ENCODE measurements at places on chromosomes 5 and 9.

GRCh38 chr9:93576258-93577077 lies at the start of gene PHF2:
PHF2 (plus strand) TSS chr9:93576584; CDS start chr9:93576774, 190 bp downstream.
- DNase-seq = peak; percentile 48

GRCh38 chr9:17761984-17762676 lies 183.3 kb downstream of the SH3GL2 start:
- DNase-seq = no peak

DNA sequence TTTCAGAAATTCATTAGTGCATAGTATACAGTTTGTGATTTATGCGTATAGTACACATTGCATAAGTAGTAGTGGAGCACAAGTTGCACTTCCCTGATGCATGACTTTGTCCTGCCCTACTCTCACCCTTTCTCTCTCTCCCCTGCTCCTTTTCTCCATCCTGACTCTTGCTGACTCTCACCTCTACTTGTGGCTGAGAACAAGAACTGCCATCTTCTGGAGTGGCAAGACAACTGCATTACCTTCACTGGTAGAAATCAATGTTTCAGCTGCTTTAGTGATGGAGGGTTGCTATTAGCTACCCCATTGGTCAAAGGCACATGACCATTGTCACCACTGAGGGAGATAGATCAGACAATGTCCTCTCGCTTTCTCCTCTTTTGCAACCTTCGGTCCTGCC lies 26.9 kb downstream of the SPEF2 start:
- no peak for DNase-seq

DNA sequence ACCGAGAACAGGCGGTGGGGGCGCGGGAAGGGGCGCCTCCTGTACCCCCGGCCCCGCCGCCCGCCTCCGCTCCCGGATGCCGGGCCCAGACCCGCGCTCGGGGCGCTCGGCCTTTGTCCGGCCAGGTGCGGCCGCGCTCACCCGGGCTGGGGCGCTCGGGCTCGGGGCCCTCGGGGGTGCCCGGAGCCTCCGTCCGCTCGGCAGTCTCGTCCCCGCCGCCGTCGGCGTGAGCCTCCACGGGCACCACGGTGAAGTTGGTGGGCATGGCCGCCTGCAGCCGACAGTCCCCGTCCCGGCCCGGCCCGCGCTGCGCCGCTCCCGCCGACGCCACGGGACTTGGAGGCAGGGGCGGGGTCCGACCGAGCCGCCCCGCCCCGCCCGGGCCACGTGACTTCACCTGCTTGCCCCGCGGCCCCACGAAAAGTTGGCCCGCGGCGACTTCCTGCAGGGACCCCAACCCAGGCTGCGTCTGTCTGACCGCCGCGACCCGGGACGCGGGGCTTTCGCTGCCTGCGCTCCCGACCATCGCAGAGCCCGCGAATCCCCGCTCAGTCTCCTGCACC lies at the start of gene SLC12A7:
SLC12A7 (minus strand) TSS at position 337 of the 563 bp plus-strand sequence; CDS start at position 265, 72 bp downstream.
- DNase-seq = peak; percentile 50

GRCh38 chr5:168318240-168318639 lies 26.8 kb downstream of the WWC1 start:
- DNase-seq = no peak

DNA sequence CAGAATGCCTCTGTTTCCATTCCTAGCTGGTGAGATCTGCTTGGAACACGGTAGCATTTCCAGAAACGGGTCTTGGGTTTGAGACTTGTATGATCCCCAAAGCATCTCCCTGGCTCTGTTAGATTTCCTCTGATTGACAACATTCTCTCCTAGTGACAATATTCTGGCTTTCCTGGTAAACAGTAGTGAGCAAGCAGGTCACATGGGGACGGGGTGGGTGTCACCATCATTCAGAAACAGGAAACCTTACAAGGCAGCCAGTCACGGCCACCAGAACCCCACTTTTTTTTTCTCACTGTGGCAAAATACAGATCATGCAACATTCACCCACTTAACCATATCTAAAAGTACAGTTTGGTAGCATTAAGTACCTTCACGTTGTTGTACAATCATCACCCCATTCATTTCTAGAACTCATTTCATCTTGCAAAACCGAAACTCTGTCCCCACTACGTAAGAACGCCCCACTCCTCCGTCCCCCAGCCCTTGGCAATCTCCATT lies 90.1 kb upstream of the LMX1B start:
- peak; percentile 57 for DNase-seq

GRCh38 chr5:110027527-110028322 lies 338.0 kb downstream of the MAN2A1 start:
- no peak for DNase-seq

- DNase-seq = no peak
Observed at GRCh38 chr9:2151171-2151570, 136.0 kb downstream of the SMARCA2 start.

GRCh38 chr5:147081311-147081764 lies 153.5 kb upstream of the STK32A start:
- DNase-seq = no peak

GRCh38 chr9:12819436-12820185 lies 44.8 kb downstream of the LURAP1L start:
- no peak for DNase-seq

DNA sequence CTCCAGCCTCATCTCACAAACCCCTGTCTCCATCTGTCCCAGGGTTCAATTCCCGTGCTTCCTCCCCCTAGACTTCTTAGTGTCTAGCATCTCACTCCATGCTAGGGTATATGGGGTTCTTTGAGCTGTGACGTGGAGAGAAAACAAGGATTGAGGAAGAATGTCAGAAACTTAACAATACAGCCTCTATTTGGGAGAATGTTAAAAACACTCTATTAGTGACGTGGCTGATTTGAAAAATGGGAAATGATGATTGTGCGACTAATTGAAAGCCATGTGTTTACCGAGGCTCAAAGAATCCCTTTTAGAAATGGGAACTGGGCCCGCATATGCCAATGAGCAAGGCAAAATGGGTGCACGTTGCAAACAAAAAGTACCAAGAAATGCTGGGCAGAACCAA lies 72.7 kb upstream of the TBC1D2 start:
- DNase-seq = no peak

- no peak for DNase-seq
Observed at GRCh38 chr5:74299833-74300232, 340.7 kb downstream of the ENC1 start.

- no peak for DNase-seq
Observed at GRCh38 chr5:33114361-33114760, 326.4 kb upstream of the TARS1 start.

DNA sequence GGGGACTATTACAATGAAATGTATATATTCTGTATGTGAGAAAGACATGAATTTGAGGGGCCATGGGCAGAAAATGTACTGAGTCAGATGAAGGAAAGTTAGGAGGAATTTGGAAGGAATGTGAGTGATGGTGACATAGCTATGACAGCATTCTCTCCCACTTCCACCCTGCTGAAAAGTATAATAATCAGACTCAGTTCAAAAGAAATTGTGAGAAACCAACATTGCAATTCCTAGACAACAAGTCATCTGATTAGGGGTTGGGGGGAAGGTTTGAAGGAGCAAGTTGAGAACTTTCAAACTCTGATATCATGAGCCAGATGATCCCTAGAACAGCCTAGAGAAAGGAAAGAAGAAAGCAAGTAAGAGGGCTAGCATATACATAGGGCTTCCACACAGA lies 370.6 kb downstream of the DMRTA1 start:
- DNase-seq = no peak

DNA sequence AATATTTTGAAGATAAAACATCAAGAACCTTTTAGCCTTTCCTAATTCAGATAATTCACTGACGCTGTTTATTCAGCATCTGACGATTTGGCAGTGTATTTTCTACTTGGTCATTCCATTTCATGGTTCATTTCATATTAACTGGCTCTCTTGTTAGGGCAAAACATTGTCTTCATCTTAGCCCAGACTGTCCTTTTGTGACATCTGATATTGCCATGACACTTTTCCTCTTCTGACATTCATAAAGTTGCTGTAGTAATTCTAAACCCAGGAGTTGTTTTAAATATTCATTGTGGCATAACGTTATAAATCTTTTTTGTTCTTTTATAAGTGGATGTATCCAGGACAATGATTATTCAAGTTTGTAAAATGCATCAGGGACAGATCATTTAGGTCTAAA lies 1.8 kb downstream of the SCAMP1 start:
- DNase-seq = no peak

DNA sequence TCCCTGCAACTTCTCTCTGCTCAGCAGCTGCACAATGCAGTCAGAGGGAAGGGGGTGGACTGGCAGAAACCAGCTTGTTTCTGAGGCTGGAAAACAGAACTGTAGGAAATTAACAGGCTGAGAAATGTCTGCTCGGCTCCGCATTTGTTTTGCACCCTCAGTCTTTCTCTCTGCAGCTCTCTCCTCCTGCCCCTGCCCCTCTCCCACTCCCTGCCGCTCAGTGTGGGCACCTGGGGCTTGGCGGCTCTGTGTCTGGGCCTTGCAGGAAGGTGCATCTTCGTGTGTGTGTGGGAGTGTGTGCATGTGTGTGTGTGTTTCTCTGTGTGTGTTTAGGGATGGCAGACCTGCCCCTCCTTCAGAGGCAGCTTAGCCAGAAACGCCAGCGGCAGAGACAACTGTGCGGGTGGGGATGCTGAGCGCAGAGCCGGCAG lies 53.0 kb downstream of the PCDH1 start:
- no peak for DNase-seq

GRCh38 chr5:40672425-40672824 lies 7.3 kb upstream of the PTGER4 start:
- DNase-seq = no peak

DNA sequence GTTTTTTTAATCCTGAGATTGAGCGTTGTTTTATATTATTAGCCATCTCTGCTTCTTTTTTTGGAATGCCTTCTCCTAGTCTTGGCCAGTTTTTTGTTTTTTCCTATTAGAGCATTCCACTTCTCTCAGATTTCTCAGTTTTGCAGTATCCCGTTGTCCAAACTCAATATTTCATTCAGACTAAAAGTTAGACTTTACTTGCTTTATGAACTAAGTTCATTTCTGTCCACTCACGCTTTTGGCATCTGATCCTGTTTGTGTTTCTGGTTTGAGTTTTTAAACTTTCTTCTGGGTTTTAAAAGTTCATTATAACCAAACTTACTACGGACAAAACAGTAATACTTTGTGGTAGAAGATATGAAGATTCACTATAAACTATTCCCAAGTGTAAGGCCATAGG lies 288.3 kb upstream of the MPDZ start:
- DNase-seq = no peak

DNA sequence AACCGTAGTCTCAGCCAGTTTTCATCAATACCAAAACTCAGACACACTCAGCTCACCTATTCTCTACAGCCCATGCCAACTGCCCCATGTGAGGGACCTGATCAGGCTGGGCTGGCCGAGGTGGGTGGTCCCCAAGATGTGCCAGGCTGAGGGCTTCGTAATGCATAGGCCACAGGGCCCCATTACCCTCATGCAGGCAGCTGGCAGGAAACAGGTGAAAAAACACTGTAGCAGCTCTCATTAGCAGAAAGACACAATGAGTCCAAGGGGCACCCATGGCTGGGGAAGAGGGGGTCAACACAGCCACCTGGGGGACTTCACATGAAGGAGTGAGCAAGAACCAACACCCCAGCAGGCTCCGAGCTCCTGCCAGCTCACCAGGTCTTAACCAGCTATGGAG lies 8.2 kb downstream of the IPPK start:
- DNase-seq = no peak

- DNase-seq = no peak
Observed at GRCh38 chr5:39783756-39784421, 359.1 kb upstream of the DAB2 start.

DNA sequence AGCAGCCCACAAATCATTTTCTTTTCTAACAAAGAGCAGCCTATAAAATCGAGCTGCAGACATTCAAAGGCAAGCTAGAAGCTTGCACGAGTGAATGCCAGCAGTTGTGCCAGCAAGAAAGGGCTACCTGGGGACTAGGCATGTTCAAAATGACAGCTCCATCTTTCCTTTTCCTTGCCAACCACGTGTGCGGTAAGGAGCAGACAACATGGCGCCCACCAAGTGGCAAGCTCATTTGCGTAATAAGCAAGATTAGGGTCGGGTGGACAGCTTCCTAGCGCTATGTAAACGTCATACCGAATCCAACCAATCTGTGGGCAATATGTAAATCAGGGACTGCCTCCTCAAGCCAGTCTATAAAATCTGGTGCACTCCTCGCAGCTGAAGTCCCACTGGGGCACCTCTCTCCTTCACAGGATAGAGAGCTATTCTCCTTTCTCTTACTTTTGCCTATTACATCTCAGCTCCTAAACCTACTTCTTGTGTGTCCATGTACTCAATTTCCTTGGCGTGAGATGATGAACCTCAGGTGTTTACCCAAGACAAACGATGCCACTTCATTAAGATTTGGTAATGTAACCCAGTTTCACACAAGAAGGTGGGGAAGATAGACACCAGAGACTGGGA lies 22.5 kb upstream of the SPARC start:
- DNase-seq = no peak

DNA sequence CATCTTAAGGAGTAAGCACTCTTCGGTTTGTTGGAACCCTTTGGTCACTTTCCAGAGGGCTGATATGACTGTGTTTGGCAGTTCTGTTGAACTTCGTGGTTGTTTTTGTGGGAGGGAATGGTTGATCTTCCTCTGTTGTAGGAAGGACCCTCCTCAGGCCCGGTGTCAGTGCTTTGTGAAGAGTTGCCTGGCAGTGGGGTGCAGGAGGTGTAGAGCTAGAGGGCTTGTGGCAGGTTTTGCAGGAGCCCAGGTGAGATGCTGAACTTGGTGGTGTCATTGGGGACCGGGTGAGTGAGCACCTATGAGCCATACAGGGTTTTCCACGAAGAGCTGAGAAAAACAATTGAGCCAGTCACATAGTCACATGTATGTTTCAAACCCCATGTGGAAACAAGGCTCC lies 27.2 kb downstream of the SECISBP2 start:
- DNase-seq = no peak

GRCh38 chr5:72152545-72152944 lies 45.3 kb downstream of the MAP1B start:
- no peak for DNase-seq

DNA sequence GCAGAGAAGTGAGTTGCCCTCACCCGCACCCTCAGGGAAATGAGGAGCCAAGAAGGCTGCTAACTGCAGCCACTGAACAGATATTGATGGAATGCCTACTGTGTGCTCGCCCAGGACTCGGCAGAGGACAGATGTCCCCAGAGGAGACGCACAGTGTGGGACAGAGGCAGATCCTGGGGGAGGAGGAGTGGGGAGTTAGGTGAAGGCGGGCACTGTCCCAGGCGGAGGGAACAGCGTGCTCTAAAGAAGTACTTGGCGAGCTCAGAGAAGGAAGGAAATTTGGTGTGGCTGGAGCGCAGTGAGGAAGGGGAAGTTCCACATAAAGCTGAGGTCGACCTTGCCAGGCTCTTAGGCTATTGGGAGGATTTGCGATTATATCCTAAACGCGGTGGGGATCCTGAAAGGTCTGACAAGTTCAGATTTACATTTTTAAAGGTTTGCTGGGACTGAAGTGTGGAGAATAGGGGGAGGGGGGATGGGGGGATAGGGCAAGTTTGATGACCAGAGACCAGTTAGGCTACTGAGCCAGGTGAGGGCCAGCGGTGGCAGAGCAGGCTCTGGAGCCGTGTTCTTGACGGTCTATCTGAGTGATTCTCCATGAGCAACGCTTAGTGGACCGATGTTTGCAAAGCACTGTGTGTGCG lies 23.6 kb upstream of the CERCAM start:
- no peak for DNase-seq

GRCh38 chr9:92170848-92171247 lies 55.6 kb upstream of the SPTLC1 start:
- no peak for DNase-seq
